CD4-positive, CD25-positive, alpha-beta regulatory T cell (primary cell): ENCODE measurements at places on chromosomes 2 and 18.

GRCh38 chr2:204039298-204039838 is 102.8 kb downstream of the ICOS start:
- DNase-seq: no peak

DNA sequence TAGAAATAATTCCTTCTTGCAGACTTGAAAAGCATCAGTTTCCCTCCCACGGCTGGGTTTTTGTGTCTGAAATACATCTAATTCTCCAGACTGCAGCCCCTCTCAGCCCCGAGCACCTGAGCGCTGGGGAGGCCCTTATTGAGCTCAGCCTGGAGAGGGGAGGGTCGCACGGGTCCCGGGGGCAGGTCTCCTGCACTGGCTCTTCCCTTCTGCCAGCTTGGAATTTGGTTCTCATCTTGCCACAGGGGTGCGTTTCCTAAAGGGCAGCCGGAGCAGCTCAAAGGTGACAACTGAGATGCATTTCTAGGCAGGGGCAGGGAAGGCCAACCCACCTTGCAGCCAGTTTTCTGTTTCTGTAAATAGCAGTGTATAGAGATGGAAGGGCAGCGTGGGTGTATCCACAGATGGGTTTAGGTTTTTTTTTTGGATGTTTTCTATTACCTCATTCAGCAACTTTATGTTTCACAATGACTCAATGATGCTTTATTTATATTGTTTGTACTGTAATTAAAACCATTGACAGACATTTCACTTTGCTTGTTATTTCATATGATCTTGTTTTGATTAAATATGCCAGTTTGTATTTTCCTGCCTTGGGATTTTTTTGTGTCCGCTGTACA is 37.0 kb downstream of the GBX2 start:
- no peak for DNase-seq

DNA sequence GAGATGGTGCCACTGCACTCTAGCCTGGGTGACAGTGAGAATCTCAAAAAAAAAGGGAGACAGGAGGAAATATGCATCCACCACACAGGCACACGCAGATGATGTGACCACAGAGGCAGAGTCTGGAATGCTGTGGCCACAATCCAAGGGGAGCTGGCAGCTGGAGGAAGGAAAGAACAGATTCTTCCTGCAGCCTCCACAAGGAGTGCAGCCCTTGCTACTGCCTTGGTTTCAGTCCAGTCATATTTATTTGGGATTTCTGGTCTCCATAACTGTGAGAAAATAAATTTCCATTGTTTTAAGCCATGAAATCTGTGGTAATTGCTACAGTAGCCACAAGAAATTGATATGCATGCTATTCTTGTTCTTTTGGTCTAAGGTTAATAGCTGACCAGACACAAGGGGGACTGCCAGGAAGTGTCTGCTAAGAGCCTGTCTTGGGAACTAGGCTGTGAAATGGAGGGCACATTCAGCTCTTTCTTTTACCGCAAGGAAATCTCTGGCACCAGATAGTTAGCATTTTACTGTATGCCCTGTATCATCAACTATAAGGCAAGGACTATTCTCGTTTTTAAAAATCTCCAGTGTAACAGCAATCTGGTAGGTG is 133.1 kb upstream of the SEC11C start:
- DNase-seq: no peak

DNA sequence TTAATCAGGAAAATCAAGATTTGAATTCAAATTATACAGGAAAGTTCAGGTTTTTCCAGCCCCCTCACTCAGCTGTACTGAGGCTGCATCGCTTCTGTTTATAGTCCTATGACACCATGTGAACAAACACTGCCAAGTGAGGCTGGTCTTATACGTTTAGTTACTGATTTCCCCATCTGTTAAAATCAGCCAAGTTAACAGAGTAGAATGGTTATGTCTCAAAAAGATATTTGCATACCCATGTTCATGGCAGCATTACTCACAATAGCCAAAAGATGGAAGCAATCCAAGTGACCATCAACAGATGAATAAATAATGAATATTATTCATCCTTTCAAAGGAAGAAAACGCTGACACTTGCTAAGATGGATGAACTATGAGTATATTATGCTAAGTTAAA is 43.8 kb downstream of the REEP1 start:
- DNase-seq: no peak

- DNase-seq: no peak
Observed at GRCh38 chr18:36302676-36303075, 5.2 kb downstream of the FHOD3 start.
